ENCODE measurements at places on chromosomes 2 and 18. TPM values are rescaled to one million over a fixed set of nuclear protein-coding genes. Genes with fewer than 3 reads are reported as not detected.

DNA sequence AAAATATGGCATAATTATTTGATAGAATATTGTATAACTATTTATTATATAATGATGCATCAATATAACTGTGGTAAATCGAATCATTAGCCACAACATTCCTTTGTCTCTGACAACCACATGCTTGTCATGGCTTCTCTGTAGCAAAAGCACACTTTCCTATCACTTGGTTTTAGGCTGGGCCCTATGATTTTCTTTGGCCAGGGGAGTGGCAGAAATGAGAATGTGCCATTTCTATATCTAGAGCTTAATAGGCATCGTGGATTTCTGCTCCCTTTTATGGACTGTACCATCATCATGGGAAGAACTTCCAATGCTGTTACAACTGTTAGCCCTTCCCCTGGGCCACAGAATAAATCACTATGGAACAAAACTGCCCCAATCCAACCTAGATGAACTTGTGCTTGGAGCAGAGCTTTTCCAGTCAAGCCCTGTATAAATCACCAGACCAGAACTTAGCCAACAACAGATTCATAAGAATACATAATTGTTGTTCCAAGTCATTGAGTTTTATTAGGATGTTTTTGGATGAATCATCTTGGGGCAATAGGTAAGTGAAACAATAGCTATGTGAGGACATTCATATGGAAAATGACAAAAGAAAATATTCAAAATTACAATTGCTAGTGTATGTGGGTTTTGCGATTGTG, 715.8 kb downstream of the ERBB4 start:
- DNase-seq, result no peak

- no peak for DNase-seq
Measured at GRCh38 chr2:153268941-153269461, 209.6 kb downstream of the RPRM start.

DNA sequence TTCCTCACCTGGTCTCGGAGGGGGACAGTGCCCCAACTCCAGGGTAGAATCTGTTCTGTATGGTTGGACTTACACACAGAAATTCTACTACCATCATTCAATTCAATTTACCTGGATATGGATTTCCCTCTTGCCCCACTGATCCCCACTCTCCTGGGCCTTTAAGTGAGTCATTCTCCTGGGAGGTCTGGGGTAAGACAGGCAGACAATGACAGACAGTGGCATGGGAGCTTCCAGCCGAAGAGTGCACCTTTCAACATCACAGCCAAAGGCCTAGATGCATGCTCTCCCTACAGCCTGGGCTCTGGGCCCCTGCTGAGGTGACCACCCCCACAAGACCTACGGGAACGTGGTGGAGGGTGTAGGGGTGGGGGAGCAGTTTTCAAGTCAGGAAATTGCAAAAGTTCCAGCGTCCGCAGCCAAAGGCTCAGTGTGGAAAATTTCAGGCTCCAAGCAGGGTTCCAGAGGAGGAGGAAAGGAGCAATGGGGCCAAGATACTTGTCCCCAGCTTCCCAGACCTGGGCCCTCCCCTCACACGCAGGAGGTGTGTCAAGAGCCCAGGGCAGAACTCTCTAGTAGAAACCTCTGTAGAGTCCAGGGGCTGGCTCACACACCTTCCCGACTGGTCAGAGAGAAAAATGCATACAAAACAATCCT, 296.4 kb downstream of the CYP26B1 start:
- DNase-seq, result no peak

DNA sequence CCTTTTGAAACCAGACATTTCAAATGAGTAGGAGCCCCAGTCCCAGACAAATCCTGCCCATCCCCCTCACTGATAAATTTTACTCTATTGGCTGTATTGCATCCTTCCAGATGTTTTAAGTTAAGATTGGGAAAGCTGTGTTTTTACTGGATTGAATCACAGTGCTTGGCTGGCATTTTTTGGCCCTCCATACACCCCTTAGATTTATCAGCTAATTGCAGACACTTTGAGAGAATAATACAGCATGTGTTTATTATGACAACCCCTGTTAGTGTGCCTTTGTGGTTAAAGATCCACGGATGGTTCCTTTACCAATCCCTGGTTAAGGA, 74.9 kb downstream of the ANTXR1 start:
- no peak for DNase-seq

- DNase-seq, result no peak
Measured at GRCh38 chr2:234139755-234140154, 89.3 kb downstream of the SPP2 start.

GRCh38 chr18:70194227-70194890, 11.1 kb downstream of the RTTN start:
- no peak for DNase-seq

DNA sequence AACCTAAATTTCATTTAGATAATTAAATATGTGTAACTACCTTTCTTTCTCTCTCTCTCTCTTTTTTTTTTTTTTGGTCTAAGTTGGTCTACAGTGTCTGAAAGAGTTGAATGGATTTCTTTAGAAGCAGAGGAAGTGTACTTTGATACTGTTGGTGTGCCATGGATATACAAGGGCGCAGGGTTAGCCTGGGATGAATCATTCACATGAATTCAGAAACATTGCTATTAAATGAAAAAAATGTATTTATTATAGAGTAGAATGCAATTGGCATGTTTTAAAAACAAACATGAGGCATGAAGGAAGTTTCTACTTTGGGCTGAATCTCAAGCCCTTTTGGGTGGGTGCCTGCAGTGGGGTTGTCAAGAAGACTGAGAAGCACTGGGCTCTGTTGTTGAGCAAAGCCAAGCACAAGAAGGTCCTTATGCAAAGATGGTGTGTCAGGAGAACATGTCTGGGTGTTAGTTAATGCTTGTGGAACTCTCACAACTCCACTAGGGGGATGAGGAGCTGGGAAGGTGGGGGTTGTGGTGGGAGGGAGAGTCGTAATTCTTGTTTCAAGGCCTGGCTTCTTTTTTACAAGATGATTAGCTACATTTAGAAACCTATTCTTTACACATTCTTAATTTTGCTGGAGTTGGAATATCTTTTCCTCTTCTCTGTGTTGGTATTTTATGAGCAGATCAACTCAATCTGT, 57.9 kb downstream of the LYPD6 start:
- no peak for DNase-seq

- no peak for DNase-seq
Measured at GRCh38 chr2:53636596-53636995, 131.0 kb upstream of the CHAC2 start.

DNA sequence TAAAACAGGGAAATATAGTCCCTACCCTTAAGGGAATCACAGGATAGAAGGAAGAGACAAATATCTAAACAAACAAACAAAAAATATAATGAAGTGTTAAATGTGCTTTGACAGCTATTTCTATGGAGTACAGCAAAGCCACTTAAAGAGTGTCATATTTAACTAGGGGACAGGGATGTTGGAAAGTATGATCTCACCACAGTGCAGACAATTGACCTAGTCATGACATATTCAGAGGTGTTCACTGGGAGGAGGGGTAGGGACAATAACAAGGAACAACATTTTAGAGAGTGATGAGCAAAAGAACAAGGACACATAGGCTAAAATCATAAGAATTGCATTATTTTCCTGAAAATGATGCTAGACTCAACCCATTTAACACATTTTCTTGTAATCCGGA, 107.5 kb downstream of the TMEM163 start:
- no peak for DNase-seq

GRCh38 chr2:217163987-217164386, 304.1 kb upstream of the TNP1 start:
- no peak for DNase-seq

GRCh38 chr2:228901531-228901930, 369.6 kb downstream of the PID1 start:
- DNase-seq, result no peak

GRCh38 chr2:38446418-38446817, 69.3 kb upstream of the ATL2 start:
- DNase-seq, result no peak

DNA sequence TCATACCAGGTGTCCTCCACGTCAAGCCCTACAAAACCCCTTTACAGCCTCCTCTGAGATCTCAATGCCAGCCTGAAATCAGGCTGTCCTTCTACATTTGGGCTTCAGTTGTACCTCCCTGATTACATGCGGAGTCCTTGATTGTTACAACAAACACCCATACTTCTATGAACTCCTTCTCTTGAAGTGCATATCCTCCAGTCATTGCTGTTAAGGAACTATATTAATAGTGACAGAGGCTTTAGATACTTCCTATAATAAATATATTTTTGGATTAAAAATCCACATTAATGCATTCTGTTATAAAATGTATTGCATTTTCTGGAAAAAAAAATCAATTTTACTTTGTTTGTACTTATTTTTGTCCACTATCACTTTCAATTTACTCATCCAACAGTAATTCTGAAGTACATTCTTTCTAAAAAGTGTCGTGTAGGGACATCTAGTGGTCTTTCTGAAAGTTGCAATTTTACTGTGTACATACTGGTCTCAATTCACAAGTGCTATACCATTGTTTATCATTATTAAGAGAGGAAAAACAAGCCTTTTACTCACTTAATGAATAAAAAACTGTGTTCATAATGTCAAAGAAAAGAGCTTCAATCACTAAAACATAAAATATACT, 316.4 kb downstream of the DSEL start:
- DNase-seq, result peak; percentile 50

Gene CD226
- 2.7 TPM for polyA plus RNA-seq

Gene COL6A3
- 184 TPM for polyA plus RNA-seq

Gene ANKRD30BL
- 0.52 TPM for polyA plus RNA-seq
